Colonic mucosa (tissue), 4 donors: ENCODE measurements at places on chromosomes 2 and 18. TPM values are rescaled to one million over a fixed set of nuclear protein-coding genes. Genes with fewer than 3 reads are reported as not detected.
A peak's percentile ranks its signal among the peaks of the same experiment; 100 is the strongest.

DNA sequence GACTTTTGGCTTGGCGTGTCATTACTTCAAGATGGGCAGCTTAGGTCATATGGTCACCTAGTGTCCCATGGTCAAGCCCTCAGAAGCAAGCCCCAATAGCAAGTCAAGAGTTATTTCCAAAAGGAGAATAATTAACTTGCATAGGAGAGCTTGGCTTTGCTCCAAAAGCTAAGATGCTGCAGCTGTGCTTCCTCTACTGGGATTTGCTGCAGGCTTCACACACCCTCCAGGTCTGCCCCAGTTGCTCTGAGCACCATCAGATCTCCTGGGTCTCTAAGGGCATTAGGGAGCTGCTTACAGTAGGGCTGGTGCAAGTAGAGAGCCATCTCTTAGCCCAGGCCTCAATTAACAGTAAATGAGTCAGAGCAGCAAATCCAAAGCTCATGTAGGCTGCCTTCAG is 46.6 kb downstream of the THUMPD2 start:
- no peaks in the 10 kb centered on the region for H3K4me1 ChIP-seq
- no peak overlapping the region for H3K27ac ChIP-seq
- DNase-seq, result no peak
- H3K27me3 ChIP-seq, result no peaks in the 10 kb centered on the region

GRCh38 chr2:118732432-118732831 is 115.0 kb downstream of the EN1 start:
- no peaks in the 10 kb centered on the region for H3K4me1 ChIP-seq
- no peaks in the 10 kb centered on the region for H3K27me3 ChIP-seq
- H3K27ac ChIP-seq, result no peak overlapping the region

- no peaks in the 10 kb centered on the region for H3K27me3 ChIP-seq
- H3K36me3 ChIP-seq, result no peaks in the 10 kb centered on the region
- H3K4me1 ChIP-seq, result no peaks in the 10 kb centered on the region
- H3K27ac ChIP-seq, result peak overlapping the region; percentile 43
Measured at GRCh38 chr2:160387558-160388262, 105.9 kb downstream of the RBMS1 start.

Gene TBC1D8
- 11.8 TPM for total RNA-seq

Gene MSGN1
- not detected for total RNA-seq

Gene IL1RL1
- total RNA-seq, result 1.2 TPM
